Osteoblast (primary cell): ENCODE measurements at places on chromosomes 6 and 20. TPM values are rescaled to one million over a fixed set of nuclear protein-coding genes. Genes with fewer than 3 reads are reported as not detected.

GRCh38 chr6:35319346-35320030 lies 21.9 kb downstream of the DEF6 start:
- H3K4me1 ChIP-seq = peaks cover 9% of the 10 kb centered on the region
- H3K27me3 ChIP-seq = no peaks in the 10 kb centered on the region
- no peak overlapping the region for H3K27ac ChIP-seq

- H3K4me1 ChIP-seq = peaks cover 34% of the 10 kb centered on the region
- DNase-seq = peak; percentile 80
- H3K4me3 ChIP-seq = peak overlapping the region; percentile 47
- no peaks in the 10 kb centered on the region for H3K36me3 ChIP-seq
Measured at GRCh38 chr6:154460306-154461071, 50.0 kb downstream of the CNKSR3 start.

DNA sequence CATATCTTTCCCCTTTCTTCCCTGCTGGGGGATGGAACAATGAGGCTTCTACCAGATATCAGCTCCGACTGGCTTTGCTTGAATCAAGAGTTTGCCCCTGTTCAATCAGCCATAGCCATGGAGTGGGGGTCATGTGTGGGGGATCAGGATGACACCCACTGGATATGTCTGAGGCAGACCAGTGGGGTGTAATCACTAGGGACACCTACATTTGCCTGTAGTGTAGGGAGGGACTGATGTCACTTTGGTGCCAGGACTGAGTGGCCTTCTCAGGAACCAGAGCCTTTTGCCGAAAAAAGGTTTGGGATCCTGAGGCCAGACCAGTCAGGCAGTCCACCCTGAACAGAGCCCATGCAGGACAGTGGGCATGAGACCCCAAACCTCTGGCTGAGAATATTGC lies 1.0 kb downstream of the ITPA start:
- H3K27ac ChIP-seq = peak overlapping the region; percentile 65
- H3K27me3 ChIP-seq = no peaks in the 10 kb centered on the region
- peak overlapping the region; percentile 98 for H3K4me3 ChIP-seq
- H3K36me3 ChIP-seq = peaks cover 18% of the 10 kb centered on the region
- peaks cover 14% of the 10 kb centered on the region for H3K4me1 ChIP-seq
- no peak for DNase-seq

GRCh38 chr6:167441715-167442206 lies 116.9 kb downstream of the TTLL2 start:
- H3K36me3 ChIP-seq = no peaks in the 10 kb centered on the region
- H3K4me3 ChIP-seq = no peak overlapping the region
- H3K27me3 ChIP-seq = no peaks in the 10 kb centered on the region

DNA sequence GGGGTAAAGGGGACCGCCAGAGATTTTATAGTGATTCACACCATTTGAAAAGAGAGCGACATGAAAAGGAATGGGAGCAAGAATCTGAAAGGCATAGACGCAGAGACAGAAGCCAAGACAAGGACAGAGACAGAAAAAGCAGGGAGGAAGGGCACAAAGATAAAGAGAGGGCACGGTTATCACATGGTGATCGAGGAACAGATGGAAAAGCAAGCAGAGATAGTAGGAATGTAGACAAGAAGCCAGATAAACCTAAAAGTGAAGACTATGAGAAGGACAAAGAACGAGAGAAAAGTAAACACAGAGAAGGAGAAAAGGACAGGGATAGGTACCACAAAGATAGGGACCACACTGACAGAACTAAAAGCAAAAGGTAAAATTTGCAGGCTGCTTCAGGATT lies 77.7 kb downstream of the PHF3 start:
- H3K27me3 ChIP-seq = no peaks in the 10 kb centered on the region
- peaks cover 37% of the 10 kb centered on the region for H3K36me3 ChIP-seq
- H3K4me1 ChIP-seq = no peaks in the 10 kb centered on the region

GRCh38 chr6:3750317-3751076 lies 1.0 kb downstream of the PXDC1 start:
- H3K27me3 ChIP-seq = no peaks in the 10 kb centered on the region
- H3K27ac ChIP-seq = peak overlapping the region; percentile 90
- H3K4me3 ChIP-seq = peak overlapping the region; percentile 85
- H3K4me1 ChIP-seq = peaks cover 43% of the 10 kb centered on the region
- peaks cover 39% of the 10 kb centered on the region for H3K36me3 ChIP-seq
- DNase-seq = peak; percentile 96

GRCh38 chr6:168106633-168107005 lies 27.6 kb upstream of the FRMD1 start:
- H3K36me3 ChIP-seq = no peaks in the 10 kb centered on the region
- H3K27me3 ChIP-seq = peaks cover 12% of the 10 kb centered on the region
- no peak overlapping the region for H3K4me3 ChIP-seq

GRCh38 chr20:10906834-10907233 lies 233.0 kb upstream of the JAG1 start:
- no peaks in the 10 kb centered on the region for H3K36me3 ChIP-seq
- no peak overlapping the region for H3K4me3 ChIP-seq
- H3K27me3 ChIP-seq = no peaks in the 10 kb centered on the region
- H3K4me1 ChIP-seq = peaks cover 5% of the 10 kb centered on the region
- DNase-seq = no peak

GRCh38 chr20:60637801-60638200 lies 614.3 kb upstream of the CDH4 start:
- no peaks in the 10 kb centered on the region for H3K4me1 ChIP-seq
- no peaks in the 10 kb centered on the region for H3K27me3 ChIP-seq
- H3K4me3 ChIP-seq = no peak overlapping the region
- no peak overlapping the region for H3K27ac ChIP-seq

DNA sequence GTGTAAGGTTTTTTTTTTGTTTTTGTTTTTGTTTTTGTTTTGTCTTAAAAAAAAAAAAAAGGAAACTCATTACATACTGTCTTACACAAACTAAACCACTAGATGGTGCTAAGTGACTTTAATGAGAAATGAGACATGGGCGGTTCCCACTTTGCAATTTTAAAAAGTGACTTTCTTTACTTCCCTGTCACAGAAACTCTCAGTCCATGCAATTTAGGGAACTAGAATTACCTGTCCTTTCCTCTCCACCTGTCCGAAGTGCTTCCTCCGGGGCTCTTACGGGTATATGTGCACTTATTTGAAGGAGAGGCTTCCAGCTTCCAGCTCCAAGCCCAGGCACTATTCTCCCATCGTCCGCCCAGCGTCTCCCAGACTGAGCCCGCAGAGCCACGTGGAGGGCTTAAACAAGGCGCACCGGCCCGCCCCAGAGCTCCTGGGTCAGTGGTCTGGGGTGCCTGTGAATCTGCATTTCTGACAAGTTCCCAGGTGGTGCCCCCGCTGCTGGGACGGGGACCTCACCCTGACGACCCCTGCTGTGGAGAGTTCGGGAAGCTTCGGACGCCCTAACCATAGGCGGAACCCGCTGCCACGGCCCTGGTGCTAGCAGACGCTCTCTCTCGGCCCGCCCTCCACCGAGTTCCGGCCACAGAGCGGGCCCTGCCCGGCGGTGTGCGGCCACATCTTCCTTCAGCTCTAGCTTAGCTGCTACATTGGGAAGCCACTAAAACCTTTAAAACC lies 26.1 kb downstream of the BFSP1 start:
- no peak overlapping the region for H3K27ac ChIP-seq
- no peaks in the 10 kb centered on the region for H3K36me3 ChIP-seq
- H3K27me3 ChIP-seq = peaks cover 6% of the 10 kb centered on the region
- H3K4me3 ChIP-seq = peak overlapping the region; percentile 75
- DNase-seq = peak; percentile 88

GRCh38 chr6:129565811-129566210 lies 144.2 kb downstream of the ARHGAP18 start:
- no peaks in the 10 kb centered on the region for H3K27me3 ChIP-seq
- H3K4me1 ChIP-seq = no peaks in the 10 kb centered on the region
- no peak for DNase-seq
- H3K36me3 ChIP-seq = peaks cover 2% of the 10 kb centered on the region
- no peak overlapping the region for H3K4me3 ChIP-seq

GRCh38 chr20:61205769-61206168 lies 46.3 kb upstream of the CDH4 start:
- no peak overlapping the region for H3K27ac ChIP-seq
- peaks cover 7% of the 10 kb centered on the region for H3K27me3 ChIP-seq
- no peaks in the 10 kb centered on the region for H3K36me3 ChIP-seq
- DNase-seq = no peak
- no peak overlapping the region for H3K4me3 ChIP-seq

- peaks cover 28% of the 10 kb centered on the region for H3K36me3 ChIP-seq
- H3K27me3 ChIP-seq = no peaks in the 10 kb centered on the region
- H3K4me1 ChIP-seq = peaks cover 5% of the 10 kb centered on the region
- DNase-seq = peak; percentile 42
- H3K4me3 ChIP-seq = no peak overlapping the region
Measured at GRCh38 chr6:166459906-166460305, 77.2 kb upstream of the MPC1 start.

GRCh38 chr6:140897349-140897748 lies 1235.4 kb upstream of the GJE1 start:
- H3K36me3 ChIP-seq = no peaks in the 10 kb centered on the region
- H3K4me3 ChIP-seq = no peak overlapping the region
- no peak overlapping the region for H3K27ac ChIP-seq
- DNase-seq = no peak

GRCh38 chr6:145891565-145891964 lies 72.6 kb downstream of the SHPRH start:
- DNase-seq = no peak
- H3K4me1 ChIP-seq = peaks cover 23% of the 10 kb centered on the region
- H3K27ac ChIP-seq = peak overlapping the region; percentile 84
- H3K36me3 ChIP-seq = peaks cover 5% of the 10 kb centered on the region
- H3K27me3 ChIP-seq = no peaks in the 10 kb centered on the region

DNA sequence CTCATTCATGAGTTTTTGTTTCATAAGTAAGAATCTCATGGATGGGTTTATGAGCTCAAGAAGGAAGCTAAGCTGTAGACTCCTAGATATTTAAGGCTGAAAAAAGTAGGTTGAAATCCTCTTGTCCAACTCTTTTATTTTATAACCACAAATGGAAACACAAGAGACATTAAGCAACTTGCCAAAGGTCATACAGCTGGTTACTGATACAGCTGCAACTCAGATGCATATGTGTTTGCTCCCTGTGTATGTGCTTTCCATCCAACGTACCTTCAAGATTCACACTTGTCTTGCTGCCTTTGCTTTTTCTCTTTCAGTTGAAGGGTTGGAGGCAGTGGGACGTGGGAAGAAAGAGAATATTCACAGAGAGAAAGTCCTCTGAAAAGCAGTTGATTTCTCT lies 153.5 kb upstream of the STMND1 start:
- H3K36me3 ChIP-seq = no peaks in the 10 kb centered on the region
- peak overlapping the region; percentile 79 for H3K27ac ChIP-seq
- H3K4me3 ChIP-seq = no peak overlapping the region
- no peaks in the 10 kb centered on the region for H3K27me3 ChIP-seq

DNA sequence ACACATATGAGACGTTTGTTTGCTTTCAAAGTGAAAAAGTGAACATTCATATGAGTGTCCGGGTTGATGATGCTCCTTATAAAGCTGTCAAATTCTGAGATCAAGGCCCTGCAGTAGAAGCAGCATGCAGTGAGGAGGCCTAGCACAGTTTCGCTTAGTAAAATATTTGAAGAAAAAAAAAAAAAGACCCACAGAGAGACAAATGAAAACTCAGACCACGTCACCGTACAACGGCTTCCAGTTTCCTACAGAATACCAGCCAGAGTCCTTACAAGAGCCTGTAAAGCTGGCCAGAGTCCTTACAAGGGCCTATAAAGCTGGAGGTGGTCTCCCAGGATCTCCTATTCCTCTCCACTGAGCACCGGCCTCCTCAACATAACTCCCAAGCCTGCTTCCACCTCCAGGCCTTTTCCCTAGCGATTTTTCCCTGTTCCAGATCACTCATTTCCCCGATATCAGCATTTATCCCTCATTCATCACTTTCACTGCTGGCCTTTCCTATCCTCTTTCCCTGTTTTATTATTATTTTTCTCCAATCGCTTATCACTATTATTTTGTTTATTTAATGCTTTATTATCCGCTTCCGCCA lies 1.5 kb upstream of the HMGN4 start:
- peak overlapping the region; percentile 87 for H3K27ac ChIP-seq
- peaks cover 22% of the 10 kb centered on the region for H3K4me1 ChIP-seq
- peak overlapping the region; percentile 87 for H3K4me3 ChIP-seq
- DNase-seq = no peak

DNA sequence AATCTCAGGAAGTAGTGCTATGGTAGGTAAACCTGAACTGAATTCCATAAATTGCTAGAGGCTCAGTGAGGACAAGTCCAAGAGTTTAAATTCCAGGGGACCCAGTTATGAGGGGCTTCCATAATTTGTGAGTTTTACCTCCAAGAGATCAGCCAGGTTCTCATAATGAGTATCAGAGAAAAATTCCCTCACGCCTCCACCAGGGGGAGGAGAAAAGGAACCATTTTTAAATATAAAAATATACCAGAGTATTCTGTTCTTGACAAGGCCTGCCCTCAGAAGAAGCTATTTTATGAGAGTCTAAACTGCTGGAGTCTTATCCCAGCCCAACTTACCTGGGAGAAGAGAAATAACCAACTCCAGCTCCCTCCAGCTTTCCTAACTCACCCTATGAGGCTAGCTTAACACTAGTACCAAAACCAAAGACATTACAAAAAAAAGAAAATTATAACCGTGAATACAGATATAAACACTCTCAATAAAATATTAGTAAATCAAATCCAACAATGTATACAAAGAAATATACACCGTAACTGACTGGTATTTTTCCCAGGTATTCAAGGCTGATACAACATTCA lies 158.7 kb downstream of the TFAP2A start:
- H3K4me3 ChIP-seq = no peak overlapping the region
- DNase-seq = no peak
- H3K36me3 ChIP-seq = no peaks in the 10 kb centered on the region
- H3K4me1 ChIP-seq = no peaks in the 10 kb centered on the region
- no peaks in the 10 kb centered on the region for H3K27me3 ChIP-seq
- no peak overlapping the region for H3K27ac ChIP-seq

DNA sequence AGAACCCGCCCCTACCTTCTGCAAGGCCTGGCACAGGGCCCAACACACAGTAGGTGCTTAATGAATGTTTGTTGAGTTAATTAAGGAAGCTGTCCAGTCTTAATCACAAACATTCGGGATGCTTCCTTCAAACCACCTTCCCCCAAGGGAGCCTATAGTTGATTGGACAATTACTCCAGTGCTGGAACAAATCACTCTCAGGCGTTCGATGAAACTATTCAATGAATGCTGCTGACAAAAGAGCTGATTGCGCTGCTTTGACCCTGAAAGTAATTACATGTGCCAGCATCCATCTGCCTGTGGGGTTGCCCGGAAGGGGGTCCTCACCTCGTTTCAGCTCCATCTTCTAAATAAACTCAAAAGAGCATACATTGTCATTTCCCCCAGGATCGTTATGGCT lies 112.0 kb upstream of the SRSF6 start:
- no peak overlapping the region for H3K27ac ChIP-seq
- H3K27me3 ChIP-seq = no peaks in the 10 kb centered on the region
- H3K36me3 ChIP-seq = no peaks in the 10 kb centered on the region
- H3K4me1 ChIP-seq = no peaks in the 10 kb centered on the region
- DNase-seq = no peak
- no peak overlapping the region for H3K4me3 ChIP-seq

- H3K27me3 ChIP-seq = no peaks in the 10 kb centered on the region
- no peak for DNase-seq
- no peak overlapping the region for H3K27ac ChIP-seq
- no peaks in the 10 kb centered on the region for H3K36me3 ChIP-seq
Measured at GRCh38 chr6:42530751-42531150, 33.1 kb upstream of the UBR2 start.

The ADGRF4 gene
- total RNA-seq = under 0.01 TPM in 2 replicates

The HDDC2 gene
- total RNA-seq = 63.9 and 71.3 TPM in 2 replicates

The CSNK2B gene
- 124 and 150 TPM in 2 replicates for total RNA-seq

The TCEA2 gene
- total RNA-seq = 28.9 and 31.5 TPM in 2 replicates

The CLVS2 gene
- not detected in 2 replicates for total RNA-seq

The SAMD10 gene
- 0.59 and 1.4 TPM in 2 replicates for total RNA-seq

The SLC9A8 gene
- total RNA-seq = 6.9 and 9.7 TPM in 2 replicates
